ENCODE measurements at places on chromosomes 12 and 14.

GRCh38 chr12:71746974-71747611, 7.6 kb upstream of the RAB21 start:
- peak; percentile 61 for DNase-seq

DNA sequence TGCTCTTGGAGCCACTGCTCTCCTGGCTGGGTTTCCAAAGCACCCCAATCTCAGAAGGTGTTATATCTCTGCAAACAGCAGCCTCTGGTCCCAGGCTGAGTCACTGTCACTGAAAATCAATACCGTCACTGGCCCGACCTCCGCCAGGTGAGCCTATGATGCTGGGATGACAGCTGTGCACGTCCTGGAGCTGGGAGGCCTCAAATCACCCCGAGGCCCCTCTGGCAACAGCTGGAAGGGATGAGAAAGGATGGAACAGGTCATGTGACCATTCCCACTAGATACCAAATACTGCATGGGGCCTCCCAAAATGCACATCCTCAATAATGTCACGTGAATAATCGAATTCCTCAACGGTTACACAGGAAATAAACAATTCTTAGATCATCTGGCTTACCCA, 190.8 kb downstream of the TTC7B start:
- no peak for DNase-seq

DNA sequence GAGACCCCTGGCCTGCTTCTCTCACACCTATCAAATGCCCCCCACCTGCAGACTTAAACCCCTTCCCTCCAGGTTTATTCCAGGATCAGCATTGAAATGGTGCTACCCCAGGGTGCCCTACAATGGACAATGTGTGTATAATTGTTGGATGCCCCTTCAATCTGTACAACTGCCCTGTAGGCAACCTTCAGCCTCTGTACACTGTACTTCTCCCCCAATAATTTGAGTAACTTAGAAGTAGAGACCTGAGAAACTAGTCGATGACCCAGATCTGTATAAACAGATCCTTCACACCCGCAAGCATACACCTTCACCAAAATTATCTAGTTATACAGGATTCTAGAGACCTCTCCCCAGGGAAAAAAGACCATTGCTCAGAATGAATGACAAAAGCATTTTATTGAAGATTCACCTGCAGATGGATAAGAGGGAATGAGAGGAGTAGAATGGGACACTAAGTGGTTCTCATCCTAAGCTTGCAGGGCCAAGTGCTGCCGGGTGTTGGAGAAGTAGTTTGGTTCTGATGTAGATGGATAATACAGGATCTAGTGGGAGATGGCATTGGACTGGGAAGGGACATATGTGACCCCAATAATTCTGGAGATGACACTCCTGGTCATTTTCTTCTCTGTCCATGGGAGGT, 7.6 kb downstream of the KRT4 start:
- DNase-seq = no peak

- DNase-seq = no peak
Measured at GRCh38 chr12:56034586-56035332, 7.0 kb upstream of the RPS26 start.

DNA sequence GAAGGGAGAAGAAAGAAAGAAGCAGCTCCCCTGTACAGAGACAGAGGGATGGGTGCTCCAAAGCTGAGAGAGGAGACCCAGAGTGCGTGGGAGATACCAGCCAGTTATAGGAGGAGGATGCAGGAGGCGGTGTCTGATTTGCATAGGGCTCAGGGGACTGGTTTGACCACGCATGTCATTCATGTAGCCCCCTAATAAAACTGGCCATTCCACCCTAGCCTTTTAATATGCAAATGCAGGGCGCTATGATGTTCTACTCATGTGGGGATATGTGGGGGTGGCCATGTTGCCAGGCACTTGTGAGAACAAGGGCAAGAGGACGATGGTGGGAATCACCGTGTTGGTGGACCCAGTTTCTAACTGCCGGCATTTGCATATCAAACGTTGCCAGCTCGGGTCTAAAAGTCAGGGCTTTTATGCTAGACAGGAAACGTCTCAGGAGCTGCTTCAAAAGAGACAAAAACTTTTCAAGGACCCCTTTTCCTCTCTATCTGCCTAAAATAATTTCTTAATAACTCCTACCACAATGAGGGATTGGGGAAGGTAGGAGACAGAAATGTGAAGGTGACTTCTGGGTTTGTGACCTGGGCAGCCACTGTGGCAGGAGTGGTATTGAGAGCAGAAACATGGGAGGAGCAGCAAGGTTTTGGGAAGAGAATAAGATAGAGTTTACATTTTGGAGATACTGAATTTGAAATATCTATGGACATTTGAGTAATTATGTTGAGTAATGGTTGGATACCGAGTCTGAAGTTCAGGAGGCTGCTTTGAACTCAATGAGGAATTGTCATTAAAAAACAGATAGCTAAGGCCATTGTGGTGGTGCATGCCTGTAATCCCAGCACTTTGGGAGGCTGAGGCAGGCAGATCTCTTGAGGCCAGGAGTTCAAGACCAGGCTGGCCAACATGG, 2.2 kb upstream of the ATXN3 start:
- no peak for DNase-seq

DNA sequence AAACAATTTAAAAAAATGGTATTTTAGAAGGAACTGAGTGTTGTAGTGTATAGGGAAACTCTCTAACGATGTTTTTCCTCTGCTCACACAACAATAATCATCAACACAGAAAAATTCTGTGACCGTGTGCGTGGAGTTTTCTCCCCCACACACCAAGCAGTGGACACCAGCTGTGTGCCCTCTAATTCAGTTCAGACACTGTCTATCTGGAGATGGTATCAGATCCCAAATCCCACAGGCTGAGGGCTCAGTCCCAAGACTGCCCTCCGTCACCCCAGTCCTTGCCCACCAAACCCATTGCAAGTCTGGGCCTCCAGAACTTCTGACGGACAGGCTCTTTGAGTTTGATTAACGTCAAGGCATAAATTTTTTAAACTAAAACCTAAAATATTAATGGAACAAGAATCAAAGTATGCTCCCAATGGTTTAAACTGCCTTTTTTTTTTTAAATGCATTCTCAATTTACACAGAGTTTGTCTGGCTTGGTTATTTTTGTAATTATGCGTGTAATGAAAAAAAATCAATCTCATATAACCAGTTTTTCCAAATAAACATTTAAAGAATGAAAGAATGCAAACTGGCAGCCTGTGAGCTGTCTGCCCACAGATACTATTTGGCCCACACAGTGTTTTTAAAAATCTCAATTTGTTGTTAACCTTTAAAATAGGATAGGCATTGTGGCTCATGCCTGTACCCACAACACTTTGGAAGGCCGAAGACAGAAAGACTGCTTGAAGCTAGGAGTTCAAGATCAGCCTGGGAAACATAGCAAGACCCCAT, 19.2 kb downstream of the BLTP3B start:
- no peak for DNase-seq

DNA sequence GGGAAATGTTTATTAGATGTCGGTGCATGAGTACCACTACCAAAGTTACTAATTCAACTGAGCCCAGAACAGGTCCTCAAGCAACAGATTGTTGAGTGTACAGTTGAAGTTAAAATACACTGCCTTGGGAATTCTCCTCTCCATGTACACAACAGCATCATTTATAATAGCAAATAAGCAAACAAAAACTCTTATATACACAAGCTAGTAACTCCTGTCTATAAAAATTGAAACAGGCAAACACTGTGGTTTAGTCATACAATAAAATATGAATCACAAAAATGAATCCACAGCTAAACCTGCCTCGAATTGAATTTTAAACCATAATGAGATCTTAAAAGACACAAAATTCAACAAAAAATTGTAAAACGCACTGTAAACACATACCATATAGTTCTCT, 681.1 kb downstream of the C12orf50 start:
- DNase-seq = no peak

- DNase-seq = no peak
Measured at GRCh38 chr14:25122843-25123242, 72.9 kb upstream of the STXBP6 start.

DNA sequence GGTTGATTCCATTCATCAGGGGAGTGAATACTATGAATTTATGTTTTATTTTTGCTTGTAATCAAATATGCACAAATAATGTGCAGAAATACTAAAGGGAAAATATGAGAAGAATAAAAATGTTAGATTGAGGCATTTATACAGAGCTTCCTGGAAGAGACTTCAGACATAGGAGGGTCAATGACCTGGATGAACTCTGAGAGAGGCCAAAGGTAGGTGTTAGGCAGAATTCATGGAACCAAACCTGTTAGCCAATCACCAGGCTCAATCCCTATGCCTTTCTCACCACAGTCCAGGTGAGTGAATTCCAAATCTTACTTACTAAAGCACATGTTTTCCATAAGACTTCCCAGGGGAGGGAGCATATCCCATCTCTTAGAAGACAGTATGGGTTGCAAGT, 130.4 kb upstream of the NTF3 start:
- DNase-seq = no peak

DNA sequence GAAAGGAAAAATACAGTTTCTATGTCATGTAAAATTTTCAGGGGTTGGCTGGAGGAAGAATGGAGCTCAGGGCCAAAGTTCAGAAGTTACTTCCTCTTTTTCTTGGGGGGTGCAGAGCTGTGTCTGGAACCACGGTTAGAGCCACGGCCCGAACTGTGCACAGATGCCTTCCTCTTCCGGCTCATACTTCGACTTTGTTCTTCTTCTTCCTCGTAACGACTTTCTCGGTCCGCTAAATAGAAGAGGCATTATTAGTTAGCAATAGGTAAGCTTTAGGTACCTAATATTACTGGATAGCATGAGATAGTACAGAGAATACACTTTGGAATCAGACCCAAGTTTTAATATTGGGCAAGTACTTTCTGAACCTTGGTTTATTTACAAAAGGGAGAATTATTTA, 31.2 kb downstream of the SUPT16H start:
- no peak for DNase-seq

GRCh38 chr12:118013283-118013682, 3.2 kb upstream of the RFC5 start:
- no peak for DNase-seq

- DNase-seq = no peak
Measured at GRCh38 chr14:105471297-105471821, 3.3 kb upstream of the CRIP2 start.

DNA sequence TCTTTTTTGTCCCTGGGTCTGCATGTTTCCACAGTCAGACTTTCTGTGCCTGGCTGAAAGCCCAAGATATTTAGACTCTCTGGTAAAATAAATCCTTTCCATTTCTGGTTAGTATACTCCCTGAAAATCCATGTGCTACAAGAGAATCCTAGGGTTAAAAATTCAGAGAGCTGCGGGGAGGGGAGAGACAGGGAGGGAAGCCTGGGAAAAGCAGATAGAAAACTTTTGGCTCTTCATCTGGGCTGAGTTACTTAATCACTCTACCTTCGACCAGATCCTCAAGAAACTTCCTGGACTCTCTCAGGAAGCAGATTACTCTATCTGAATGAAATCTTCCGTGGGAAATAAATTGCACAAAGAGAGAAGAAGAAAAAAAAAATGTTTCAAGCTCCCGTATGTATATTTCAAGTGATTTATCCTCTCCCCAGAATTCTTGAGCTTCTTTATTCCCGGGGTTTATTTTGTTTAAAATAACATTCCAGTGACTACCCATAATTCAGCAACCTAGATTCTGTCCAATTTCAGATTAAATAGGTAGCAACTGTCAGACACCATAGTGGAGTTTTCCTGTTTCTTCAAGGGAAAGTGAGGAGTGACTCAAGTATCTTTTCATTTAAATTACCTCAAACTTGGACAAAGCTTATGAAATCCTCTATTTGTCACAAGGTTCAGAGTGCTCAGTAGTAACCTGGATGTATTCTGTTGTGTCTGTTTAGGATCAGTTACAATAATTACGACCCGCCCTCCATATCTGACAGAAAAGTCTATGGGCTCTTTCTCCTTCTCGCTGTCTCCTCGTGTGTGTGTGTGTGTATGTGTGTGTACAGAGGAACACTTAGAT, 163.7 kb downstream of the MYRFL start:
- no peak for DNase-seq

DNA sequence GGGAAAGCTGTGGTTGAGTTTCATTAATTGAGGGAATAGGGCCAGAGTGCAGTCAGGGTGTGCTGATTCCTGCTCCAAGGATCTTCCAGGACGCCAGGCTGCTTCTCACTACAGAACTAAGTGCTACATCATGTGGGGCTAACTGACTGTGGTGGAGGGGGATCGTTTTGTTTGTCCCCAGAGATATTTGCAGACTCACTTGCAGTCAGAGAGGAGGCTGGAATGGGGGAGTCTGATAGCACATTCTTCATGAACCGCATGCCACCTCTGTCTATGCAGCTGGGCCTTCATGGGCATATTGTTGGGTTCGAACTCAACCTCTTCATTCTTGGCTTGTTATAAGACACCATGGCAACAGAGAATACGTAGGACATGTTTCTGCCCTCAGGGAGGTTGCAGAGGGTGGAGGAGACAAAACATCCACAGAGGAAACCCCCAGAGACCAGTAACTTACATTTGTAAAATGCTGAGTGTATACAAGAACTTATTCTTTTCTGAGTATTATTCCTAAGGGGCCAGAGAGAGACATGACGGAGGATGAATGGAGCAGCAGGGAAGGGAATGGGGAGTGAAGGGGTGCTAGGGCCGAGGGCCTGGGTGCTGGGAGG, 13.0 kb downstream of the KRT7 start:
- DNase-seq = no peak

GRCh38 chr12:48882315-48882687, 16.6 kb upstream of the RND1 start:
- DNase-seq = no peak

GRCh38 chr12:50934371-50934851, 17.9 kb upstream of the HIGD1C start:
- no peak for DNase-seq

GRCh38 chr12:124913474-124914391, 717 bp downstream of the UBC start:
- DNase-seq = no peak

- DNase-seq = no peak
Measured at GRCh38 chr12:77366616-77367015, 301.2 kb upstream of the E2F7 start.

GRCh38 chr14:90987140-90987539, 73.3 kb downstream of the RPS6KA5 start:
- DNase-seq = no peak

DNA sequence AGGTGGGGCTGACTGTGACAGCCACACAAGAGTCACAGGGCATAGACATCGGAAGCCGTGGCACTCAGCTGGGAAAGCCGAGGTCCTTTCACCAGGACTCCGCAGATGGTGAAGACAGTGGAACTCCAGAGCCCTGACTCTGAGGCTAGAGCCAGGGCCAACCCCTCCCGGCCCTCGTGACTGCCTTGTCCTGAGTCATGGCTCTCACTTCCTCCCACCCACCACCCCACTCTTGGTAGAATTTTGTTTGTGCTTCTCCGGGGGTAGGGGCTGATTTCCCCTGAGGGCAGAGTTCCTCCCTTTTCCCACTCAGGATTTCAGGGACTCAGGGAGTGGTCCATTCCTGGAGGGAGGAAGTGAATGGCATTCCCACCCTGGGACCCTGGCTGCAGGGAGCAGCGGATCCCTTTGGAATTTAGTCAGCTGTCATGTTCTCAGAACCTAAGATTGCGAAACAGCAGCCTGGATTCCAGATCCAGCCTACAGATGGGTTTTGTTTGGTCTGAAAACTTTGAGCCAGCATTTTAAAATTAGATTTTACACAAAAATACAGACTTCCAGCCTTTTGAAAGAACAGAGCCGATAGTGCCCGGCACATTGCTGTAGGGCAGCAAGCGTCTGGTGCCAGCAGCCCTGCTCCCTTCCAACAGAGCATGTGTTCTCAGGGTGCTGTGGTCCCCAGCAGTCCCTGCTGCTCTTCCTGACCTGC, 50.7 kb downstream of the TPCN1 start:
- no peak for DNase-seq

- DNase-seq = no peak
Measured at GRCh38 chr12:120094485-120094884, 22.1 kb downstream of the RAB35 start.
